ENCODE measurements at places on chromosomes 4 and X. TPM values are rescaled to one million over a fixed set of nuclear protein-coding genes. Genes with fewer than 3 reads are reported as not detected.

PCDH19 gene
- total RNA-seq: 2.6 TPM

ANOS1 gene
- 13.0 TPM for total RNA-seq

ERAS gene
- not detected for total RNA-seq

CENPVL2 gene
- not detected for total RNA-seq

IL9R gene
- not detected for total RNA-seq

SLC2A9 gene
- total RNA-seq: 1.0 TPM

SGMS2 gene
- total RNA-seq: 13.0 TPM

PPP2R2C gene
- total RNA-seq: not detected

CABS1 gene
- total RNA-seq: not detected

PDLIM3 gene
- total RNA-seq: 415 TPM

HPGDS gene
- total RNA-seq: 7.3 TPM

TSPAN7 gene
- 25.6 TPM for total RNA-seq

SLC39A8 gene
- 6.3 TPM for total RNA-seq
